NCI-H1092 (cell line): ENCODE measurements at places on chromosomes 5 and 9.

- no peak for DNase-seq
These were observed 9.4 kb downstream of the PAM start for GRCh38 chr5:102764381-102765004.

DNA sequence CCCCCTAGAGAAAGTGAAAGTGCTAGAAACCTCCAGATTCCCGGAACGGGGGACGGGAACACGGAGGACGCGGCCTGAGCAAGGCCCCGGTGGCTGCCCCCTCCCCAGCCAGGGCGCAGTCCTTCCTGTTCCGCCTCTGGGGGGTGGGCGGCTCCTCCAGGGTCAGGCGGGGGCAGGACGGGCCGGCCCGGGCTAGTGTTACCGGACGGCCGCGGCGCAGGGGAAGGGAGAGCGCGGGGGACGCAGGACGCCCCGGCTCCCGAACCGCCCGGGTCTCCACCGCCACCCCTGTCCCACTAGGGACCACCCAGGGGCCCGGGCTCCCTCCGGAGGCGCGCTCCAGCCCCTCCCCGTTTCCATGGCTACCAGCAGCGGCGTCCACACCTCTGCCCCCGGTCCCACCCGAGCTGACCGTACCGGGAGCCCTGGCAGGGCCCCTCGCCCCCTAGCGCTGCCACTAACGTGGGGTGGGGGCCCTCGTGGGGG, 579 bp downstream of the SLC12A7 start:
- DNase-seq = no peak

GRCh38 chr9:112764837-112765236, 14.3 kb downstream of the SNX30 start:
- DNase-seq = no peak

- no peak for DNase-seq
These were observed 549.9 kb upstream of the CYLC2 start for GRCh38 chr9:102445181-102445747.

DNA sequence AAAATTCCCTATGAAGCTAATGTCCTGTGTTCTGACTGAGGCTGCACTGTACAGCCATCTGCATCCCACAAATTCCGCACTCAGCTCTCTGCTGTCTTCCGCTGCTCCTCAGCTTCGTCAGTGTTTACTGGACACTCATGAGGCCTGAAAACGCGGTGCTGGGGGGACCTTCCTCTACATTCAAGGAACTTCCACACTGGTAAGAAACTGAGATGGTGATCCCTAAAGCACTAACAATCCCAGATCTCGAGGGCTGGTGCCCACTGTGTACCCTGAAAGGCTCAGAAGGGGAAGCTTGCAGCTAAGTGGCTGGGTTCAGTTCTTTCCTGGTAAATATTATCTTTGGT, 117.9 kb downstream of the NRG2 start:
- no peak for DNase-seq

- no peak for DNase-seq
These were observed 106.6 kb upstream of the HMHB1 start for GRCh38 chr5:143705381-143705780.

GRCh38 chr9:95879591-95879990, 4.1 kb downstream of the ERCC6L2 start:
- DNase-seq = no peak
